ENCODE measurements at places on chromosomes 4 and X.

DNA sequence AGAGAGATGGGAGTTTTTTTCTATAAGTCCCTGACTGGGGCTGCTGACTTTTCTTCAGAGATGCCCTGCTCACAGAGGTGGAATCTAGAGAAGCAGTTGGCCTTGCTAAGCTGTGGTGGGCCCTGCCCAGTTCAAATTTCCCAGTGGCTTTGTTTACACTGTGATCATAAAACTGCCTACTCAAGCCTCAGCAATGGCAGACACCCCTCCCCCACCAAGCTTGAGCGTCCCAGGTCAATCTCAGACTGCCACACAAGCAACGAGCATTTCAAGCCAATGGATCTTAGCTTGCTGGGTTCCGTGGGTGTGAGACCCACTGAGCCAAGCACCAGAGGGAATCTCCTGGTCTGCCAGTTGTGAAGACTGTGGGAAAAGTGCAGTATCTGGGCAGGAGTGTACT is 199.8 kb upstream of the WDFY3 start:
- no peak for DNase-seq

- no peak for DNase-seq
These were observed 15.0 kb upstream of the REST start for GRCh38 chr4:56892691-56893090.

- DNase-seq = no peak
These were observed 165.3 kb upstream of the PPP1R2C start for GRCh38 chrX:42943051-42943974.

- DNase-seq = peak; percentile 26
These were observed 30.3 kb upstream of the DDX53 start for GRCh38 chrX:22969411-22969810.

GRCh38 chr4:26124753-26125321 is 196.0 kb upstream of the RBPJ start:
- no peak for DNase-seq

- DNase-seq = no peak
These were observed 39.8 kb downstream of the XIAP start for GRCh38 chrX:123899701-123900100.

- DNase-seq = no peak
These were observed 52.7 kb downstream of the ACOX3 start for GRCh38 chr4:8387615-8388527.

GRCh38 chr4:102474736-102475504 is 26.2 kb upstream of the NFKB1 start:
- no peak for DNase-seq

DNA sequence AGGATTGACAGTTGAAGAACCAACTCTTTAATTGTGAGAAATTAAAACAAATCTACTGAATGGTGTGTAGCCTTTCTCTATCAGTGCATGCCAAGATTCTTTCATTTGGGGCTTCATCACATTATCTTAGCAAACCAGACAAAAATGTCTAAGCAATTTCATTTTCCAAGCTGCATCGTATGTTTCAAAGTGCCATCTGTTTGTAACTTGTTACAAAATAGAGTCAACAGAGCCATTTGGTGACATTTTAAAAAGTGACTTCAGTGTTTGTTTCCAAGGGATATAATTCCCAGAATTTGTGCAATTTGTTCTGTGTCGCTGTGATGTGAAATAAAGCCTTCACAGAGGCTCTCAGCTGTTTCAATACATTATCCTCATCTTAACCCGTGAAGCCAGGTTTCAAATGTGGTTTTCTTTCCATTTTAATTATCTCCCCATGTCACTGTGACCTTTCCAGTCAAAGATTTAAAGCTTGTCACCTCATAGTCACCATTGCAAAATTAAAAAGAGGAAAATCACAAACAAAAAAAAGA is 46.0 kb upstream of the C1QTNF7 start:
- DNase-seq = no peak

DNA sequence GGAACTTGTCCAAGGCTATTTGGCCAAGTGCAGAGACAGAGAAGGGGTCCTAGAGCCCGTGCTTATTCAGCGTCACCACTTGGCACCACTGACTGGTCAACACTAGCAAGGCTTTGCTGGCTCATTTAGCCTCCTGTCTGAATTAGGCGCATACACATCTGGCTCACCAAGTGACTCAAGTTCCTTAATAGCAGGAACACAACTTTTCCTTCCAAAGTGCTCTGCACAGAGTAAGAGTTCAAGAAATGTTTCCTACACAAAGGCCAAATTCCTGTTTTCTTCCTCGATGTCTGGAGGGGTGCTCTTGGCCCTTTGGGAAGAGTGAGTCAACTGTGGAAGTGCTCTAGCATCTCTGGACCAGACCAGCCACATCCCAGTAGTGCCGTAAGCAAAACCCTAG is 26.8 kb upstream of the CENPU start:
- no peak for DNase-seq

DNA sequence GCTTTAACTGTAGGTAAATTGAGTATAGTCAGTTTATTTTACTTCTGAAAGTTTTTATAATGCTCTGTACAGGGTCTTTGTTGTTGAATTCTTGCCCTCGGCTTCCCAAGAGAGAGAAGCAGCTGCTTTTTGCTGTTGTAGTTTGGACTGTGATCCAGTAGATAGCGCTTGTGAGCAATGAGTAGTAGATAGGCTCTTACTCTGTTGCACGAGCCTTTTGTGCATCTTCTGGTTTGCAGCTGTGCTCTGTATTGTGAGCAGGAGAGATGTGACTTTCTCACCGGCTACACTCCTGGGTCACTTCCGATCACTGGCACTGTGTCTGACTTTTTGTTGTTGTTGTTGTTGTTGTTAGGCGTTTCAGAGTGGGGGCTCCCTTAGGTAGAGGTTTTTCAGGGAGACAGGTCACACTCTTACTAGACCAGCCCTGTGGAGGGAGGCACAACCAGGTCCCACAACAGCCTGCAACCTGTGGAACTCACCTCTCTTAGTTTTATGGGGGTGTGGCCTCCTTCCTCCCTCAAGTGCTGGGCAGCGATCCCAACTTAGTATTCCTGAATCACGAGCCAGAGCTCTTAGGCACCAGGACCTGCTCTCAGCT is 822.1 kb upstream of the GALNTL6 start:
- DNase-seq = peak; percentile 11

DNA sequence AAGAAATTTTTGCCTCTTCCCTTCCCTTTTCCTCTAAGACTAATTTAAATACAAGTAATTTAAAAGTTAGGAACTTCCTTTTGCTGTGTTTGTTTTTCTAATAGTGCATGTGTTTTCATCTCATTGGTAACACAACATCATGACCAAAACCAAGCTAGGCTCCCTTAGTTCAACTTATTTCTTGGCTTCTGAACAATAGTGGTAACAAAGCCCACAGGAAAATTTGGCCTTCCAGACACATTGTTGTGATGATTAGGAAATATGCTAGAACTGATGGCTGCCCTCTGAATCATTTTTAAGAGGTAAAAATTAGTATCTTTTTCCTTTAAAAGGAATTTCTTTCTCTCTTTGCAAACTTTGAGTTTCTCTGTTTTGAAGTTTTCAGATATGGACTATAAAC is 25.5 kb upstream of the TEC start:
- no peak for DNase-seq

GRCh38 chr4:16607241-16608066 is 291.0 kb downstream of the LDB2 start:
- no peak for DNase-seq

- no peak for DNase-seq
These were observed 267.3 kb downstream of the BCOR start for GRCh38 chrX:39830414-39830813.

DNA sequence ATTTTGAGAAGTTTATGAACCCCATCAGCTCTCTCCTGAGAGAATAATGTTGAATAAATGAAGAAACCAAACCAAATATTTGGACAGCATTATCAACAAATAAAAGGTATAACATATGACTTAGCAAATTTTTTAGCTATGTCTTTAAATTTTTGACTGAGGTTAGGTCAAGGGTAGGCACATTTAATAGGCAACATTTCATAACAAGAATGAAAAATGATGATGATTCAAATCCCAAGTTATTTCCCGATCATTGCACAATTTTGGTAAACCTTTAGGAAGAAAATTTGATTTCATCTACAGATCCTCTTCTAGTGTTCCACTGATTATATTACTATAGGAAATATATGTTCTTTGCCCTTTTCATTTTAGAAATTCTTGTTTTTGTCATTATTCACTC is 123.7 kb upstream of the TLR3 start:
- no peak for DNase-seq

DNA sequence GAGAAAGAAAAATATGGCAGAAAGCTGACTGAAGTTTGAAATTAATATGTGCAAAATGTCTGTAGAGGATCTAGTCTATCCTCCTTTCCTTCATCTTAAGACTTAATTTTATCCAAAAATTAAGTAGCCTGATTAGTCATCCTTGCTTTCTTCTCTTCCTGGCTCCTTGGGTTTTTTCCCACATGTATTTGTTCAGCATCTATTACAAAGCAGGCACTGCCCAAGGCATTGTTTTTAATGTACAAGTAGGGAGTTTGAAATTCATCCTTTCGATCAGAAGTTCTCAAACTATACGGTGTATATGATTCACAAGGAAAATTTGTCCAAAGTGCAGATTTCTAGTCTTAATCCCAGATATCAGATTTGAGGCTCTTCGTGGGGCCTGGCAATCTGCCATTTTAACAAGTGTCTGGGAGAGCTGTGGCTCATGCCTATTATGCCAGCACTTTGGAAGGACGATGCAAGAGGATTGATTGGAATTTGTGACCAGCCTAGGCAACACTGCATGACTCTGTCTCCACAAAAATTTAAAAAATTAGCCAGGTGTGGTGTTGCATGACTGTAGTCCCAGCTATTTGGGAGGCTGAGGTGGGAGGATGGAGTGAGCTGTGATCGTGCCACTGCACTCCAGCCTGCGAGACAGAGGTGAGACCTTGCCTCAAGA is 19.4 kb upstream of the YTHDC1 start:
- peak; percentile 89 for DNase-seq

- DNase-seq = no peak
These were observed 67.9 kb upstream of the ARX start for GRCh38 chrX:25083661-25084060.

DNA sequence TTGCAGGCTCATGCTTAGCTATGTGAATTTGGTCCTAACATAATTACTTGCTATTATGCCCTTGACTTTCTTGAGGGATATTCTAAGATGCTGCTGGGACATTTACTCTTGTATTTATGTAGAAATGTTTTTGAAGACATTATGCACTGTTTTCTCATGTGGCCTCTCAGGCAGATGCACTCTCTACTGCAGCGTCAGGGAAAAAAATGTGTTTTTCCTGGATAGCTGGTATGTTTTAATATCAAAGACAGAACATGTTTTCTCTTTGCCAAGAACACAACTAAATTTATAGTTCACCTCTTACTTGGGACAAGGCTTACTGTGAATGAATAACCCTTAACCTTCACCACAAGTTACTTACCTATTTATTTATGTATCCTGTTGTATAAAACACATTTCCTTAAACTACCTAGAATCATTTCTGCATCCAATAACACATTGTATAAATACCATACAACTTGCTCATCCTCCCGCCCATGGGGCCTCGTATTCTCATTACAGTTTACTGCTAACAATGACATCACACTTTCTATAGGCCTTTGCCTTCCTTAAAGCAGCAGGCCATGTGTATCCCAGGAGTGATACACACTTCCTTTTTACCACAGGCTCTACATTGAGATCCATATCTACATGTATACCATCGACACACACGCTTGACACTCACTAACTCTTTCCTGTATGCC is 178.7 kb downstream of the SLIT2 start:
- DNase-seq = no peak

DNA sequence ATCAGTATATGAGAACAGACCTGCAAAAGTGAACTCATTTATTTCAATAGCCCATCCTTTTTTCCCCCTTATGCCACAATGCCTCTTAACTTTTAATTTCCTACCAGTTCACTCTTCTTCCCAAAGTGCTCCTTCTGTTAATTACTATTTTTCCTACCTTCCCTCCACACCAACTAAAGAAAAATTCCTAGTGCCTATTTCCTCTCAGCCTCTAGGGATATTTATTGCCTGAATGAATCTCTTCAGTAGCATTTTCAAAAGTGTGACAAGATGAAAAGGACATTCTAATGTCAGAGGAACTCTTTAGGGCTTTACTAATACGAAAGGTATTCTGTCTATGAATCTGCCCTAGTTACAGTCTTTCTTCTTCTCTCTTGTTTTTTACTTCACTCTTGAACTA is 181.1 kb upstream of the SPRY1 start:
- no peak for DNase-seq

- DNase-seq = no peak
These were observed 80.4 kb downstream of the EGF start for GRCh38 chr4:109993116-109993515.

- no peak for DNase-seq
These were observed 25.9 kb upstream of the FAM241A start for GRCh38 chr4:112119353-112119783.

- DNase-seq = no peak
These were observed 71.8 kb downstream of the CHRDL1 start for GRCh38 chrX:110723844-110724243.

- peak; percentile 87 for DNase-seq
These were observed 17.8 kb downstream of the TRIM2 start for GRCh38 chr4:153221783-153222706.

- no peak for DNase-seq
These were observed 77.0 kb downstream of the GPC3 start for GRCh38 chrX:133908223-133908955.

DNA sequence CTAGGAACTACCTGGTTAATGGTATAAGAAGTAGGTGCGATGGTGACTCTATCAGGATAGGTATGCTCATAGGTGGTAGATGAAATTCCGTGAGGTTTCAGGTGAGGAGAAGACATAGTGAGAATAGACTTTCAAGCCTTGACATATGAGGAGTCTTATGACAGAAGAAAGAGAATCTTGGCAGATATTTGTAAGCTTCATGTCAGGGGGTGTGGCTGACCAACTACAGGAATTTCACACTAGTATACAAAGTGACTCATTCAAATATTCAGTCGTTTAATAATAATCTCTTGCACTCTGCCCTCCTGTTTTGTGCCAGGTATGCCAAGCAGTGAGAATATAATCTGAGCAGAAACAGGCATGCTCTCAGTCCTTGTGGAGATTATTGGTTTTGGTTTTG is 22.8 kb downstream of the PACRGL start:
- peak; percentile 1 for DNase-seq

- no peak for DNase-seq
These were observed 3.6 kb downstream of the CCNQ start for GRCh38 chrX:153595387-153595786.

- peak; percentile 16 for DNase-seq
These were observed 104.8 kb upstream of the ENPEP start for GRCh38 chr4:110371016-110371770.

DNA sequence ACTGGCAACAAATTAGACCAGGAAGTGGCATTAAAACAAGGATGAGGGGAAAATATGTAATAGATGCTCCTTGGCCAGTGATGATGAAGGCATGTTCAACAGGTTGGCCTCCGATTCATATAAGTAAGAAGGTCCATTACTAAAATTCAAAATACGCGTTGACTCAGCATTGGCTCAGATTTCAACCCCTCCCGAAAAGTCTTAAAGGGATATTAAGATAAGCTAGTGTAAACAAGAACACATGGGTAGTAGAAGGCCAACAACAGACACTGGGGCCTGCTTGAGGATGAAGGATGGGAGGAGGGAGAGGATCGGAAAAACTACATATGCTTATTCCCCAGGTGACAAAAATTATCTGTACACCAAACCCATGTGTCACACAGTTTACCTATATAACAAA is 19.1 kb upstream of the LAP3 start:
- no peak for DNase-seq
